ENCODE measurements at places on chromosomes 3 and 15. TPM values are rescaled to one million over a fixed set of nuclear protein-coding genes. Genes with fewer than 3 reads are reported as not detected.

DNA sequence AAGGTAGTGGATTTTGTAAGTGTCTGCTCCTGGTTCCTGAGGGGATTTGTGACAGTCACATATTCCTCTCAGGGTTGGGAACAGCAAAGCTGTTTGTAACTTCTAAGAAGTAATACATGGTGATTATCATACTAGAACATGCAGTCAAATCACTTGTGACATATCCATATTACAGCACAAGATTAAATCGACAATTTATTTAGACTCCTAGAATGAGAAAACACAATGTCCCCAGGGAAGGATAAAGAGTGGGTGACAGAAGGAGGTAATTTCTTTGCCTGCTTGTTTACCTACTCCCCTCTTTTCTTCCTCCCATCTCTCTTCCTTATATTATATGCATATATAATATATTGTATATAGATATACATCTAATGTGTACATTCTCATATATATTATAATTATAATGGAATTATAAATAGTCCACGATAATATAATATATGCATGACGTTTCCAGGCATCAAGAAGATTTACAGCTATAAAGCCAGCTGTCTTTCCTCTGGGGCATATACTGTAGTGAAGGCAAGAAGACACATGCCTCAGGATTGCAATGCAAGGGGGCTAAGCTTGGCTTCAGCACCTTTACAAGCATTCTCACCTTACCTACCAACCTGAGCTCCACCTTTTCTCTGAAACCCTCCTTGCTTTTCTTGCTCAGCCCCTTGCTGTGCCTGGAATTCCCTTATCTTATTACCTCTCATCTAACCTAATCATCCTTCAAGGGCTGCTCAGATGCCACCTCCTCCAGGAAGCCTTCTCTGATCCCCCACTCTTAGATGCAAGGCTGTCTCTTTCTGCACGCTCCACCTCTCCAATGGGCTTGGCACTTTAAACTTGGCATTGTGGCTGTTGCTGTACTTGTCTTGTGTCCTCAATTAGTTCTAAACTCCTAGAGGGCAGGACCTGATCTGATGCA is 73.1 kb upstream of the PIAS1 start:
- H3K4me1 ChIP-seq: no peaks in the 10 kb centered on the region
- H3K4me3 ChIP-seq: no peak overlapping the region
- H3K27me3 ChIP-seq: peaks cover 11% of the 10 kb centered on the region
- no peak overlapping the region for H3K27ac ChIP-seq
- no peak for DNase-seq
- no peaks in the 10 kb centered on the region for H3K36me3 ChIP-seq

DNA sequence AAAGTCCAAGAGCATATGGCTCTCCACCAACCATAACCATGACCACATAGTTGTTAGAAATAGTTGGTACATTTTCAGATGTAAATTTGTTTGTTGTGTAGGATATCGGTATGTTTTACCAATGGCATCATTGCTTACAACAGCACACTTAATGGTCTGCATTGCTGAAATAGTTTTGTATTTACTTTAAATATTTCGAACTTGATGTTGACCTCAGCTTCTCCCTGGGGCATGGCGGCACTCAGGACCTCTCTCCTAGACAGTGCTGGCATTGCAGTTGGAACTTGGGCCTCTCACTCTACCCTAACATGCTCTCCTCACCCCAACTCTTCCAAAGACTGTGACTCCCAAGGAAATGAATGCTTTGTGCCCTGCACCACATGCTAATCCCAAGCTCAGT is 5.0 kb downstream of the SLC22A13 start:
- no peaks in the 10 kb centered on the region for H3K27me3 ChIP-seq
- H3K27ac ChIP-seq: no peak overlapping the region
- DNase-seq: no peak
- H3K36me3 ChIP-seq: no peaks in the 10 kb centered on the region

Gene RTP3
- total RNA-seq: not detected

- no peak for DNase-seq
- no peak overlapping the region for H3K27ac ChIP-seq
- peaks cover 10% of the 10 kb centered on the region for H3K4me1 ChIP-seq
- peaks cover 11% of the 10 kb centered on the region for H3K36me3 ChIP-seq
Measured at GRCh38 chr15:66298803-66299251, 5.5 kb downstream of the DIS3L start.

- no peak for DNase-seq
- H3K27me3 ChIP-seq: no peaks in the 10 kb centered on the region
- no peak overlapping the region for H3K4me3 ChIP-seq
- H3K4me1 ChIP-seq: no peaks in the 10 kb centered on the region
- H3K27ac ChIP-seq: no peak overlapping the region
Measured at GRCh38 chr3:117063930-117064329, 354.4 kb downstream of the TUSC7 start.

DNA sequence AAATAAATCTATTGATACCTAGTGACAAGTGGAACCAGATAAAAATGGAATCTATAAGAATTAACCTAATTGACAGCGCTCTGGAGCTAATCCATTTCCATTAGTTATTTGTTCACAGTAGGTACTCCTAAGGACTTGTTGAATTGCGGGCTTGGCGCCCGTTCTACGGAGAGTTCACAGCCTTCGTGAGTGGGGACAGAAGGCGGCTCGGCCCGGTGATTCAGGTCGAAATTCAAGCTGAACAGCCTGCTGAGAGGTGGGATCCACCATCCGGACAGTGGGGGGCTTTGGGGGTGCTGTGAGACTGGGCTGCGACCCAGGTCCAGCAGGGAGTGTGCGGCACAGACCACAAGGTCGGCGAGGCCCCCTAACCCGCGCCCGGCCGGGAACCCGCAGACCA is 779 bp upstream of the CTNNB1 start:
- no peak for DNase-seq
- H3K4me1 ChIP-seq: peaks cover 14% of the 10 kb centered on the region
- peak overlapping the region; percentile 63 for H3K27ac ChIP-seq
- H3K4me3 ChIP-seq: peak overlapping the region; percentile 88
- no peaks in the 10 kb centered on the region for H3K27me3 ChIP-seq

Gene ELL3
- 2.0 TPM for total RNA-seq

GRCh38 chr3:107938143-107938542 is 152.7 kb downstream of the CD47 start:
- H3K36me3 ChIP-seq: no peaks in the 10 kb centered on the region
- H3K4me1 ChIP-seq: peaks cover 12% of the 10 kb centered on the region
- no peak overlapping the region for H3K4me3 ChIP-seq
- H3K27me3 ChIP-seq: no peaks in the 10 kb centered on the region

DNA sequence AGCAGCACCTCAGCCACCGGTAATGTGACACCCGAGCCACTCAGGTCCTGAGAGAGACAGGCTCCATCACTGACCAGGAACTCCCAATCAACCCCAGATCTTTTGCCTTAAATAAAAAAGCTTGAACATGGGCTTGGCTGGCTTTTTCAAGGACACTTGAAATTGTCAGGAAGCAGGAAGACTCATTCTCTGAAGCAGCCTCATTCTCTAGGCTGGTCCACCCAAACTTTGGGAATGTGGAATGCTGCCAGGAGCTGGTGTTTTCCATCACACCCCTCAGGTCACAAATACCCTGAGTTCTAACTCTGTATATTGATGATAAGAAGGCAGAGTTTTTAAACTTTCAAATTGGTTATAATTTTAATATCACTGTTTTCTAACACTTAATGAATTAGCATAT is 17.0 kb downstream of the CXCR6 start:
- H3K4me3 ChIP-seq: no peak overlapping the region
- H3K4me1 ChIP-seq: no peaks in the 10 kb centered on the region
- no peak for DNase-seq
- no peak overlapping the region for H3K27ac ChIP-seq
- peaks cover 9% of the 10 kb centered on the region for H3K36me3 ChIP-seq
- H3K27me3 ChIP-seq: no peaks in the 10 kb centered on the region

DNA sequence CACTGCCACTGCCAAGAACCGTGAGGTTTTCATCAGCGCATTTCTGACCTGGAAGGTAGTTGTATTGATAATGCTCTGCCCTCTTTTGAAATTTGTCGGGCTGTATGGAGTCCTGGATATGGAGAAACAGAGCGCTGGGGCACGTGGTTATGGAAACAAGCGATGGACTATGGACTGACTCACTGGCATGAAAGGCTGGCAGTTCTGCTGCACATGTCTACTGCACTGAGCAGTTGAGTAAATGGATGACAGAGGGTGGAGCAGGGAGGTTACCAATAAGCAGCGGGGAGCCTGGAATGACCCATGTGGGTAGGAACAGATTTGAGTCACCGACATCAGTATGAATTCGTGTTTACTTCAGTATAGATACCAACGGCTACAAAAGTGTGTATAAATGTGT is 429.5 kb downstream of the OCA2 start:
- no peak for DNase-seq
- H3K4me3 ChIP-seq: no peak overlapping the region
- no peak overlapping the region for H3K27ac ChIP-seq

GRCh38 chr3:119967353-119968006 is 126.8 kb downstream of the GSK3B start:
- no peak overlapping the region for H3K27ac ChIP-seq
- H3K4me1 ChIP-seq: no peaks in the 10 kb centered on the region
- H3K36me3 ChIP-seq: no peaks in the 10 kb centered on the region

Gene DMXL2
- 14.8 TPM for total RNA-seq

- peak overlapping the region; percentile 80 for H3K27ac ChIP-seq
- H3K27me3 ChIP-seq: no peaks in the 10 kb centered on the region
- peaks cover 46% of the 10 kb centered on the region for H3K4me1 ChIP-seq
- peak overlapping the region; percentile 88 for H3K4me3 ChIP-seq
- peaks cover 35% of the 10 kb centered on the region for H3K36me3 ChIP-seq
Measured at GRCh38 chr3:111859974-111860859, 1.2 kb downstream of the PHLDB2 start.

DNA sequence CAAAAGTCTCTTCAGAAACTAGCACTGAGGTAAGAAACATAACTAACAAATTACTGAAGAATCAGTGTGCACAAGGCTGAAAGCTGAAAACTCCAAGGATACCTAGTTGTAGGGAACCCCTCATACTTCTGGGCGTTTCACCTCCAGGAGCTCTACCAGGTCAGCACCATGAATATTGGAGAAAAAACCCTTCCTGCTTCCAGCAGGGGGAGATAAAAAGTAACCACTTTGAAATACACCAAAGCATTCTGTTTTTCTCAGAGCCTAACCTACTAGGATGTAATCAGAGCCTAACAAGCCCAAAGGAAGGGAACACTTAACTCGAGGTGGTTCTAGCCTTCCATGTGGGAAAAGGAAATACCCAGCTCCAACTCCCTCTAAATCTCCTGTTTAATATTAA is 175.8 kb upstream of the MME start:
- H3K4me3 ChIP-seq: no peak overlapping the region
- H3K4me1 ChIP-seq: no peaks in the 10 kb centered on the region
- DNase-seq: peak; percentile 24
- H3K27me3 ChIP-seq: no peaks in the 10 kb centered on the region
- H3K27ac ChIP-seq: no peak overlapping the region

DNA sequence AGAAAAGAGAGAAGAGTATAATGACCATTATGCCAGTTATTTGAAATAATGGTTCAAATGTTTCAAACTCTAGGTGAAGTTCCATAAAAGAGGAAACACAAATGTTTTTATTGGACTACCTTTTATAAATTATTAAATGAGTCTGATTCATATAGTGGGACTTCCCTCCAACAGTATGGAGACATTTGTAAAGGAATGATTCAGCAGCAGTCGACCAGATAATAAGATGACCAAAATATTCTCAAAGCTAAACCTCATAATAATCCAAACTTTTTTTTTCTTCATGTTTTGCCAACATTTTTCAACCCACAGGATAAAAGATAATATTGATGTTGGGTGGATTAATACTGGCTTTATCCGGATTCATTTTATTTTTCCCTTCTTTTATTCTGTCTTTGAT is 18.8 kb downstream of the TIPARP start:
- peaks cover 77% of the 10 kb centered on the region for H3K36me3 ChIP-seq
- no peaks in the 10 kb centered on the region for H3K27me3 ChIP-seq
- peak overlapping the region; percentile 62 for H3K27ac ChIP-seq
- DNase-seq: no peak
